ENCODE measurements at places on chromosomes 1 and 21. TPM values are rescaled to one million over a fixed set of nuclear protein-coding genes. Genes with fewer than 3 reads are reported as not detected.

Gene SV2A
- 0.27 TPM for total RNA-seq

Gene LMX1A
- 0.20 TPM for total RNA-seq

Gene DCST2
- not detected for total RNA-seq

Gene ACOT11
- 0.90 TPM for total RNA-seq

Gene TLR5
- total RNA-seq, result 2.1 TPM

Gene CDC7
- total RNA-seq, result 0.20 TPM

Gene FMO5
- 1.7 TPM for total RNA-seq

Gene HSF2BP
- total RNA-seq, result not detected

Gene VANGL2
- total RNA-seq, result not detected

Gene OVAAL
- not detected for total RNA-seq

Gene LCE2D
- not detected for total RNA-seq

Gene C8A
- total RNA-seq, result 0.40 TPM

Gene TEX35
- total RNA-seq, result not detected

Gene KRTAP20-1
- not detected for total RNA-seq

Gene GSTM5
- 0.87 TPM for total RNA-seq

Gene CRTC2
- total RNA-seq, result 24.1 TPM

Gene OR2AK2
- total RNA-seq, result not detected

Gene GJA4
- total RNA-seq, result 41.4 TPM

Gene GLIS1
- not detected for total RNA-seq

Gene TMEM51
- total RNA-seq, result 2.7 TPM

Gene KRTAP21-2
- total RNA-seq, result not detected

Gene AKT3
- 15.1 TPM for total RNA-seq

Gene PDZK1
- 0.44 TPM for total RNA-seq

Gene LCE1C
- not detected for total RNA-seq

Gene KRTAP11-1
- not detected for total RNA-seq

Gene MANEAL
- total RNA-seq, result 9.9 TPM

Gene ARHGEF2
- total RNA-seq, result 26.3 TPM

All from gastrocnemius medialis (tissue), 4 donors.